ENCODE measurements at places on chromosomes 7 and 10.

GRCh38 chr10:683448-684071 is 5.9 kb downstream of the DIP2C start:
- DNase-seq, result no peak

DNA sequence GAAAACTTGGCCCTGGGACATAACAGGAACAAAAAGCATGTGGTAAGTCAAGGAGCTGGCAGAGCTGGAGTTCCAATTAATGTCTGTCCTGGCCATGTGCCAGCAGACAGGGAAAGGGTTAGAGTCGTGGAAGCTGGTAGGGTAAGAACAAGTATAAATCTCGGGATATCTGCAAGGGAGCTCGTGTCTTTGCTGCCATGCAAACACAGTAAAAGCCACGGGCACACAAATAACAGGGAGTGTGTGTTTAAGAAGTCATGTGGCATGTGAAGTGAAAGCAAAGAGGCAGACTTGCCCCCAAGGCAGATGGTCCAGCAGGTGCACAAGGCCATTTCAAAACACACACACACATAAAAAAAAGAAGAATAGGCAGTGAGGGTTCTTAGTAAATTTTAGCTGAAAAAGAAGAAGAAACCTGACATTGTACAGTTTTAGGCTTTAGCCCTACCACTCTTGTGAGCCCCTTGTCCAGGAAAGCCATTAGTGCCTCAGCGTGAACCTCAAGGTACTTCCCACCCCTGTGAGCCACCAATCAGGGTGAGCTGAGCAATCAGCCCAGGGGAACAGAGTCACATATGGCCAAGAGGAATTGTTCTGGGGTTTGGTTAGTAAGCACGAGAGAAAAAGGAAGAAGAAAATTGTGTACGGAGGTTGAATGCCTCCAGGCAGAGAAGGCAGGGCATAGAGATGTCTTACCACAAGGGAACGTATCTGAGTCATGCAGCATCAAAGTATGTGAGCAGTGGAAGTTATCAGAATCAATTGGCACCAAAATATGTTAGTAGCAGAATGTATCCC is 32.8 kb upstream of the ARHGAP12 start:
- DNase-seq, result peak; percentile 45

DNA sequence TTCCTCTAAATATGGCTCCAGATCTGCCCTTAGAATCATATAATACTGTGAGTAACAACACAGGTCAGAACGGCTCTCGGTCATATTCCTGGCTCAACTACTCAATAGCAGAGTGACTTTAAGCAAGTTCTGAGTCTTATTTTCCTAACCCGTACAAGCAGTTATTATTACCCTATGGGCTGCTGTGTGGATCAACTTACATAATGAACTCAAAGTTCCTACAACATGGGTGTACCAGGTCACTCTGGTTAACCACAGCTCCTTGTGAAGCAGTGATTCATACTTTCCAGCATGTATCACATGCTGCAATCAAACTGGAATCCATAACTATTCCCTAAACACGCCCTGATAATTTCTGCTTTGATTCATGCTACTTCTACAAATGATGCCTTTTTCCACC is 107.3 kb downstream of the LRRN3 start:
- no peak for DNase-seq

DNA sequence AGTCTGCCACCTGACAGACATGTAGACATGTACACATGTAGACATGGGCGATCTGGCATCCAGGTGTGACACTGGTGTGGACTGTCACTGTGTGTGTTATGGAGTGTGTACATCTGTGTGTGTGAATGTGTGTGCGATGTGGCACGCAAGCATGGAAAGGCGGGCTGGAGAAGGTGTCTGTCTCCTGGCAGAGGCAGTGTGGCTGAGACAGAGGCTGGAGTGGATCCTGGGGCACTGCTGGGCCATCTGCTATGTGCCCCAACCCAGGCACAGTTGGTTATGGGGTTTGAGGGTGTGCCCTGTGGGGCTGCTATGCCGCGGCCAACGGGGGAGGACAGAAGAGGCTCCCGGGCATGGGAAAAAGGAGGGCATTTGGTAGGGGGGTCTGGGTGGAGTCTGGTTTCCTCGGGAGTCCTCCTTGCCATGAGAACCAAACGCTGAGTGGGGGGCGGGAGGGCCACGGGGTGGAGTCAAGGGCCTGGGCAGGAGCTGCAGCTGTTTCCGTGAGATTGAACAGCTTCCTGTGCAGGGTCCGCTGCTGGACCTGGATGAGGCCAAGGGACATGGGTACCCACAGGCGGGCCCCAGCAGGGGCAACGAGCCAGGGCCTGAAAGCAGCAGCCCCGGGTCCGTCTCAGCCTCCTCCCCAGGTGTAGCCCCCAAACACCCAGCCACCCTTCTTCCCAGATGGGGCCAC is 1.3 kb downstream of the ELN start:
- DNase-seq, result no peak

DNA sequence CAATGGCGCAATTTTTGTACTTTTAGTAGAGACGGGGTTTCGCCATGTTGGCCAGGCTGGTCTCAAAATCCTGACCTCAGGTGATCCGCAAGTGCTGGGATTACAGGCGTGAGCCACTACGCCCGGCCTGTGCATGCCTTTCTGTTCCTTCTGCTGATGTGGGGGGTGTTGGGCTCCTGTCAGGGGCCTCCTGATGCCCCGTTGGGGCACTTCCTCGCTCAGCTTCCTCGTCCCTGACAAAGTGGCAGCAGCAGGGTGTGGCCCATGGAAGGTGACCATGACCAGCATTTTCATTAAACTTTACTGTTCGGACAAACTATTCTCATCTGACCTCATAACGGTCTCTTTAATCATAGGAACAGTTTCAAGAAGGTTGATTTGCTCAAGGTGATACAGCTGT is 69.4 kb downstream of the TBXAS1 start:
- DNase-seq, result no peak

DNA sequence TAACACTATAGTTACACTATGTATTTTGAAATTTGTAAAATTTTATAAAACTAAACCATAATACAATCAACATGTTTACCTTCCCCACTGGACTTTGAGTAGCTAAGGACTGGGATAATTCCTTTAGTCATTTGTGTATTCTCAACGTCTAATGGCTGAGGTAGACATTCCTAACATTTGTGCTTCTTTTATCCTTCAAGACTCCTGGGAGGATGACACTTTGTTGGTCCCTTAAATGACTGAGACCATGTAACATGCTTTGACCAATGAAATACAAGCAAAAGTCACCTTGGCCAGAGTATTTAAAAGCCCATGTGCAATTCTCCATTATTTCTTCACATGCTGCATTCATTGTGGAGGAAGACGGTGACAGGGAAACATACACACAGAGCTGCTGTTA is 18.5 kb downstream of the RAPGEF5 start:
- no peak for DNase-seq

DNA sequence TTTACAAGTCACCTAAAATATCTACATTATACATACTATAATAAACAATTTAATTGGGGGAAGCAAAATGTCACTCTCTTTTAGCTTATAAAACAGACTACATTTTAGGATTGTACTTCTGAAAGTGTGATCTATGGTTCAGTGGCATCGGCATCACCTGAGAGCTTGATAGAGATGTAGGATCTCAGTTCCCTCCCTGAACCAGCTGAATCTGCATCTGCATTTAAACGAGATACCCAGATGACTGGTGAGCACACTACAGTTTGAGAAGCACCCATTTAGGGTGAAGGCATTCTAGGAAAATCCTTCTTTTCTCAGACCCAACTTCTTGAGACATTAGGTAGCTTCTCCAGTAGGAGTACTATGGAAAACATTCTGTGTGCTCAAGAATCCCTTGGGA is 21.5 kb upstream of the SDHAF3 start:
- DNase-seq, result no peak

GRCh38 chr7:107742678-107743566 is 1.0 kb upstream of the CBLL1 start:
- peak; percentile 82 for DNase-seq

DNA sequence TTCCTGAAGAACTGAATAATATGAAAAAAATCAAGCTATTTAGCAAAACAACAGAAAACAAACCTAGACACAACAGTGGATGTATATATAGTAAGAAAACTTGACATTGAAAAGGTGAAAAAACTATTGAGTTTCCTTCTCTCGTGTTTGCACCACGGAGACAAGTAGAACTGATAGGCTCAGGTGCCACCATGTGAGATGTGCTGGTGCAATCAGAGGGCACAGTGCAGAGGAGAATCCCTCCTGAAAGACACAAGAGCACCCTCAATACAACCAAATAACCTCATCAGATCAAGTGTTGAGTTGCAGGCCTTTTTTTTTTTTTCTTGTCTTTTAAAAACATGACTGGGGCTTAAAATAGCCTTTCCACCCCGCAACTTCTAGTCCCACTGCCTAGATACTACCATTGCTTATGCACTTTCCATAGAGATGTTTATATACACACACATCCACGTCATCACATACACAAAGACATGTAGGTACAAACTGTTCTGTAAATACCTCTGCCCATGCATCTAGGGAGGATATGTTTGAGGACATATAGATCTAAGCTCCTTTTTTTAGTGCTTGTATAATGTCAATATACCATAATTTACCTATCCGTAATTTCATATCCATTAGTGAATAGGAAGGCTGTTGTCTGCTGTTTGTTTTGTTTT is 54.1 kb downstream of the UBE2H start:
- DNase-seq, result no peak

DNA sequence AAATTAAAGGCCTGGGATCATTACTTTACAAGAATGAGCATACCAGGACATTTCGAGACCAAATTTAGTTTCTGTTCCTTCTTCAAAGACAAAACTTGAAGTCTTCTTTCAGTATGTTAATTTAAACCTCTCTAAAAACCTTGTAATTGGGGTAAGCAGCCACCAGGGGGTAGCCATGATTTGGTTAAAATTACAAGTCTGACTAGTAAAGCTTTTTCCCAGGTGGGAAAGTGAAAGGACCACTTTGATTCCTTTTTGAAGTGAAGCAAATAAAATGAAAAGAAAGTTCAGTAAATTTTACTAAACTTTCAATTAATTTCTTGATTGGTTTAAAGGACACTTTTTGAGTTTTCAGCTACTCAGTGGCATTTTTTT is 294.3 kb downstream of the BBS9 start:
- DNase-seq, result peak; percentile 19

DNA sequence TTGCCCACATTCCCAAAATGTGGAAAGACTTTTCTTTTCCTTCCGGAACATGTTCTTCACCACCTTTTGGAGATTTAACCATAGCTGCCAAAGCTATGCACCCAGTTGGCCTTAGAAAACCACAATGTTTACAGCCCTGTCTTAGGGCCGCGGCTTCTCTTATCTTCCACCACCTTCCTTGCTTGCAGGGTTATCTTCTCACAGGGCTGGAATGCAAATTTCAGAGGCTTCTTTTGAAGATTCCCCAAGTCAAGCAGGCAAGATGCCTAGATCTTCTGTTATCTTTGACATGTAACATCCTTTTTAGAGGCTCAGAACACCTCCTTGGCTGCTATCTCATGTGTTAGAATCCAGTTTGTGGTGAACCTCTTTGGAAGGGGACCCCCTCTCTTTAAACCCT is 11.1 kb downstream of the KCTD7 start:
- DNase-seq, result no peak

DNA sequence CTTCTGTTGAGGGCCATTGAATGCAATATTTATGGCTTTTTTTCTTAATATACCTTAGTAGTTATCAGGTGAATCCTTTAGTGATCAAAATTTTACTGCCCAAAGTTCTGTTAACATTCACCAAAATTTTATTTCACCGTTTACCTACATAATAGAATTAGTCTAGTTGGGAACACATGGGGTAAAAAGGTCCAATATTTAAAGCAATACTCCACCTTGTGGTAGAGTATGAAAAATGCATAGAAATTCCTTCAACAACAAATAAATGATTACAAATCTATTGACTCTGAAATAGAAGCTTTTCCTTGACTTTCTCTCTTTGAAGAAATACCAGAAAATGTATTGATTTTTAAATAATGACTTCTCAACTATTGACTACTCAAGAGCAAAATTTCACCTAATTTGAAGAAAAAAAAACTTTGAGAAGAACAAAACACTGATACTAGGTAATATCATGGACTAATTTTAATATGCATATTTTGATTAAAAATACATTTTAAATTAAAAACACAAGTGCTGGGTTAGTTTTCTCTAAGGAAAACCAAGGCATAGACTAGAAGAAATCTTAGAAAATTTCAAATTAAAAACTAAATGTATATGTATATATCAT is 43.3 kb downstream of the POLR1F start:
- DNase-seq, result peak; percentile 44

- DNase-seq, result no peak
Observed at GRCh38 chr7:34066411-34066810, 161.1 kb downstream of the BMPER start.

DNA sequence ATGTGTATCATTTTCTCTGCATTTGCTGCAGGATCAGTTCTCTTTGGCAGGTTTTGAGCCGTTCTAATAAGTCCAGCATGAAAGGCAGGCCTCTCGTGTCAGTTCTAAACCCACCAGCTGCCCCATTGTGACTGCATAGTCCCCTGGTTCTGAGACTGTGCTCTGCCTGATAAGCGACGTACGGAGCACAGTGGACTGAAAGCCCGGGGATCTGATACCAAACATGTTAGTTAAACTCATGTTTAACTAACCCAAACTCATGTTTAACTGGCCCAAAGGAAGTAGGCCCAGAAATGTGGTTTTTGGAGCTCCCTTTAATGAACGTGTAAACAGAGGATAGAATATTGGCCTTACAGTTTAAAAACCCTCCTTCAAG is 98.0 kb upstream of the PDCD4 start:
- DNase-seq, result no peak

- no peak for DNase-seq
Observed at GRCh38 chr10:48594371-48594770, 10.5 kb downstream of the ARHGAP22 start.

DNA sequence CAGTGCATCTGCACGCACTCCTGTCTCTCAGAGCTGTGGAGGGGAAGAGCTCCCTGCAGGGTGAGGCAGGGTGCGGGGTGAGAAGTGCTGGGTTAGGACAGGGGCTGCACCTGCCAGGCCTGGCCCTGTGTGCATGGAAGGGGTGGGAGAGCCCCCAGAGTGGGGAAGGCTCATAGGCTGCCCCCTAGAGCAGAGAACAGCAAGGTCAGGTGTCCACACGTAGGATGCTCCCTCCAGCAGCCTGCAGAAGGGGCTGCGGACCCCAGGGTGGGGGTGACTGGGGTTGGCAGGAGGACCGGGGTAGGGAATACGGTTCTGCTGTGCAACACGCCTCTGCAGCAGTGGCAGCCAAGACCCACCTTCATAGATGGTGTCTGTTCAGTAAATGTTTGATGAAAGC is 208.6 kb downstream of the PTPRN2 start:
- DNase-seq, result no peak

GRCh38 chr7:154844955-154845354 is 158.0 kb downstream of the PAXIP1 start:
- no peak for DNase-seq

DNA sequence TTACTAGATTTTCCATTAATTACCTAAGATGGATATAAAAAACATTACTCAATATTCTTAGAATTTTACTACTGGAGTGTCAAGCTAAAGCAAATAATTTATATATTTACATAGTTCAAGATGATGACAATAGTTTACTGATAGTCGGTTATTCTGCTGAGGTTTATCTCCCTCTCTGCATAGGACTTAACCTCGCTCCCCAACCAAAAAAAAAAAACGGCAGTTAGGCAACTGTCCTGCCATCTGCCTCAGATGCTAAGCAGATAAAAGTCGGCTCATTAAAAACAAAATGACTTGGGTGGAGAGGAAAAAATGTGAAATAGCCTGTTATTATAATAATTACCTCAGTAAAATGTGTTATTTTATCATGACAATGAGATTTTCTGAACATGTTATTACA is 14.0 kb upstream of the ITGB8 start:
- no peak for DNase-seq

- DNase-seq, result no peak
Observed at GRCh38 chr10:111973306-111973705, 210.3 kb downstream of the GPAM start.

GRCh38 chr7:55517191-55517633 is 55.1 kb downstream of the VOPP1 start:
- DNase-seq, result no peak

- DNase-seq, result no peak
Observed at GRCh38 chr7:85022064-85022697, 164.7 kb downstream of the SEMA3D start.

Measured in NCI-H774 (cell line).